ENCODE measurements at places on chromosomes 12 and 14. TPM values are rescaled to one million over a fixed set of nuclear protein-coding genes. Genes with fewer than 3 reads are reported as not detected.

Gene HELB
- total RNA-seq, result 3.5 TPM

Gene RHOJ
- total RNA-seq, result 2.8 TPM

Gene LUM
- 191 TPM for total RNA-seq

Gene OAS3
- total RNA-seq, result 9.2 TPM

Gene GOLGA3
- total RNA-seq, result 165 TPM

Gene FUT8
- 164 TPM for total RNA-seq

Gene SERPINA5
- under 0.01 TPM for total RNA-seq

Gene DBX2
- not detected for total RNA-seq

Gene TAS2R46
- total RNA-seq, result 2.8 TPM

Gene TNFRSF1A
- 116 TPM for total RNA-seq

Gene CMA1
- total RNA-seq, result not detected

Gene KERA
- not detected for total RNA-seq

Gene NRIP2
- 0.28 TPM for total RNA-seq

Gene KRT6C
- total RNA-seq, result not detected

Gene PIWIL1
- not detected for total RNA-seq

Gene PLEKHD1
- not detected for total RNA-seq

Gene IFI27L1
- total RNA-seq, result 24.7 TPM

Gene LRTM2
- not detected for total RNA-seq

Gene CSAD
- total RNA-seq, result 5.0 TPM

Gene MYL2
- not detected for total RNA-seq

Gene TSPAN19
- not detected for total RNA-seq

Gene GALNT4
- total RNA-seq, result 15.0 TPM

Gene FSCB
- 0.19 TPM for total RNA-seq

Gene RTL1
- not detected for total RNA-seq

Gene OR6C2
- not detected for total RNA-seq

Gene PUS7L
- 32.0 TPM for total RNA-seq

Gene OAS1
- 2.8 TPM for total RNA-seq

Gene EPS8
- 165 TPM for total RNA-seq

Gene BCAT1
- 186 TPM for total RNA-seq

Gene TRIM9
- 0.28 TPM for total RNA-seq

Gene CARMIL3
- not detected for total RNA-seq

Gene NKX2-1
- total RNA-seq, result not detected

Gene TAS2R42
- not detected for total RNA-seq

Data from regular cardiac myocyte (primary cell).